Head of caudate nucleus (tissue), 42 donors: ENCODE measurements at places on chromosomes 4 and X.
A peak's percentile ranks its signal among the peaks of the same experiment; 100 is the strongest.

DNA sequence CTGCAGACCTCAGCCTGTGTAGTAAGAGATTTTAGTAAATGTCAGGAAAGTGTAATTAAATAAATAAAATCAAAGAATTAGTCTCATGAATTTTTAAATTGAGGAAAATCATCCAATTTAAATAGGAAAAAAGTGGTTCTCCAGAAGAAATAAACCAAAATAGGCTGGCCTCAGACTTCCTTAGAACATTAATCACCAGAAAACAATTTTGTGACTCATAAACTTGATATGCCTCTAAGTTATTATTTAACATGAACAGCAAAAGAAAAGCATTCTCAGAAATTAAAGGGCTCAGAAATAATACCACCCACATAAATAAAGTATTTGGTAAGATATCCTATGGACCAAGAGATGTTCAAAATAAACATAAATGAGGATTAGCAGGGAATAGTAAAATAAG lies 14.3 kb downstream of the FAM47B start:
- DNase-seq, result no peak

- no peak for DNase-seq
Observed at GRCh38 chr4:54517781-54518444, 139.8 kb upstream of the KIT start.

- DNase-seq, result no peak
Observed at GRCh38 chr4:142095886-142096605, 459.7 kb downstream of the IL15 start.

DNA sequence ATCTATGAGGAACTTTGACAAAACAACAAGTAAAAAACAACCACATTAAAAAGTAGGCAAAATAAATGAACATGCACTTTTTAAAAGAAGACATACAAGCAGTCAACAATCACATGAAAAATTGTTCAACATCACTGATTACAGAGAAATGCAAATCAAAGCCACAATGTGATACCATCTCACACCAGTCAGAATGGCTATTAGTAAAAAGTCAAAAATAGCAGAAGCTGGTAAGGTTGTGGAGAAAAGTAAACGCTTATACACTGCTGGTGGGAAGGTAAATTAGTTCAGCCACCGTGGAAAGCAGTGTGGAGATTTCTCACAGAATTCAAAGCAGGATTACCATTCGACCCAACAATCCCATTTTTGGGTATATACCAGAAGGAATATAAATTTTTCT lies 17.0 kb upstream of the LNX1 start:
- no peak for DNase-seq

- no peak for DNase-seq
Observed at GRCh38 chrX:47566841-47567240, 5.8 kb downstream of the ARAF start.

DNA sequence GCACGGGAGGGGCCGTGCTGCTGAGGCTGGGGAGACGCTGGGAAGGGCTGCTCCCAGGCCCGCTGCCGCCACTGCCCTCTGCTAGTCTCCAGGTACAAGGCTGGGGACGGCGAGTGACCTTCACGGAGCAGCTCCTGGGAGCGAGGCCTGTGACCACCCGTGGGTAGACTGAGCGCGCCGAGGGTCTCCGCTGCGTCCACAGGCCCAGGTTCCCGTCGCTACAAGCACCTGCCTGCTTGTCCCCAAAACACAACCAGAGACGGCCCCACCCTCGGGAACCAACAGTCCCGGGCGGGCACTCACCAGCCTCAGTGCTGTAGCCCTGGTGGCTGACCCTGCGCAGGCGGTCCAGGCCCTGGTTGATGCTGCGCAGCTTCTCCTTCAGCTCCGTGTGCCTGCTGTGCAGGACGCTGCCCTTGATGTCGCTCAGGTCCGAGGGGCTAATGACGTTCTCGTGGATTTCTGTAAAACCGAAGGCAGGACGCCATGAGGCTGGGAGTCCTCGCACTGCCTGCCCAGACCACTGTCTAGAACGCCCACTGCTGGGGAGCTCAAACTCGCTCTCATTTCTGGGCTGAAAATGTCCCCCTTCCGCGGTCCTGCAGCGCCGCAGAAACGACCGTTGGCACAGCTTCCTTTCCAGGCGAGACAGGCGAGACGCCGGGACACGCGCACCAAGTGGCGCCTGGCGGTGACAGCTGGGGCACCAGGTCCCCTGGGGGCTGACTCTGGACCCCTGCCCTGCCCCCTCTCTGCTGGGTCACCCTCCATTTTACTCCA lies 14.3 kb downstream of the LRPAP1 start:
- DNase-seq, result peak; percentile 10

GRCh38 chr4:1535926-1536578 lies 129.8 kb upstream of the NKX1-1 start:
- DNase-seq, result no peak

DNA sequence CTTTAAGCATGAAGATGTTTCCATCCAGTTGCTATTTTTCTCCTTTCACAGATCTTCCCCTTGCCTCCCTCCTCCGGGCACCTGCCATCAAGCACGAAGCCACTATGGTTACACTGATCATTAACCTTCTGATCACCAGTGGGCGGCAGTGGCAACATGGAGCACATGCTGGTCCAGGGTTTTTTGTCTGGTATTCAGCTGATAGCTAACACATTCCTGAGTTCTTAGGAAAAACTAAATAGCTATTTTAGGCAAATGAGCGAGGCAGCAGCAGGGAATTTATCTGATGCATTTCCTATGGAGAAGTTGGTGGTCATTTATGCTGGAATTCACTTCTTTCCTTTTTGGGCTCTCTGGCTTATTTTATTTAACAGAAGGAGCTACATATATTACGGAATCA lies 22.9 kb downstream of the SHISA3 start:
- DNase-seq, result no peak

DNA sequence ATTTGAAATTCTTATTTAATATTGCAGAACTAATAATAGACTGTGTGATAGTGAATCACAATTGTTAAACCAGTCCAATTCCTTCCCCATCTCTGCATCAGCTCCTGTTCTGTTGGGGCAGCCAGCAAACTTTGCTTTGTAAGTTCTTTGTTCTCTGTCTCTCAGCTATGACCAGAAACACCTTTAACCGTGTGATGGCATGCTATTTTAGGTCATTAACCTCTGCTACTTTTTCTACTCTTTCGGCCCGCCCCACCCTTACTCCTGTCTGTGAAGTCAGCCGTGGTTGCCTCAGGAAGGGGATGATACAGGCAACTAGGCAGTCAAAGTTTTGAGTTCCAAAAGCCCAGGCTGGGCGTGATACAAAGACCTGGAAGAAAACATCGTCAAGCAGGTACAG lies 51.3 kb upstream of the EGFL6 start:
- DNase-seq, result no peak

- no peak for DNase-seq
Observed at GRCh38 chrX:108223585-108223984, 132.0 kb downstream of the ATG4A start.

GRCh38 chr4:159227378-159227777 lies 124.5 kb downstream of the RAPGEF2 start:
- DNase-seq, result no peak

DNA sequence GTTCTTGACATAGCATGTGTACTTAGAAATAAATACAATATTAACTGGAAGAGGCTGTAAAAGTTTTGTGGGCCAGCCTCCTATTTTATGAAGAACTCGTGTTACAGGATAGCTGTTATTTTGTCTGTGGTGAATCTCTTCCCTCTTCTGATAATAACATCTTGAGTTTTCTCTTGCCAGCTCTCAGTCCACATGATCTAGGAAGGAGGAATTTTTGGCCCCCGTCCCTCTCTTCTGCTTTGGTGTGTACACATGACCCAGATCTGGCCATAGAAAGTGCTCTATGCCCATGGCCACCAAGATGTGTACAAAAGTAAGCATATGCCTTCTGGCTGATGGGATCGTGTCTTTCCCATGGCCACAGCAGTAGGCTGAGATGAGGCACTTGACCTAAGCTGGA lies 108.0 kb upstream of the LEF1 start:
- DNase-seq, result no peak

DNA sequence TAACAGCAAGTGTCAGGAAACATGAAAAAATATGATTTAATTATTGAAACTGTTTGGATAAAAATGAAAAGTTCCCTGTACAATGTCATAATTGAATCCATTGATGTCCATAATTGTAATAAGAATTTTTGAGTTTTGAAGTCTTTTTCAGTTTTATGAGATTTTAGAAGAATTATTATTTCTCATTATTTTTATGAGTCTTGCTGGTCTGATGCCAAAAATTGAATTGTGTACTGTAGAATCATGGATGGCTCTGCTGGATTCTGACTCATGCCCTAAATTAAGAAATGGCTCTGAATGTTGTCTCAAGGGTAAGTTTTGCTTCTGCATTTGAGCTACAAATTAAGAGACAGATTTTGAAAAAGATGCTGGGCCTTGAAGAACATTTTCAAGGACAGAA lies 132.8 kb upstream of the MAP9 start:
- no peak for DNase-seq

- DNase-seq, result no peak
Observed at GRCh38 chrX:72126048-72126415, 5.7 kb downstream of the RTL5 start.

DNA sequence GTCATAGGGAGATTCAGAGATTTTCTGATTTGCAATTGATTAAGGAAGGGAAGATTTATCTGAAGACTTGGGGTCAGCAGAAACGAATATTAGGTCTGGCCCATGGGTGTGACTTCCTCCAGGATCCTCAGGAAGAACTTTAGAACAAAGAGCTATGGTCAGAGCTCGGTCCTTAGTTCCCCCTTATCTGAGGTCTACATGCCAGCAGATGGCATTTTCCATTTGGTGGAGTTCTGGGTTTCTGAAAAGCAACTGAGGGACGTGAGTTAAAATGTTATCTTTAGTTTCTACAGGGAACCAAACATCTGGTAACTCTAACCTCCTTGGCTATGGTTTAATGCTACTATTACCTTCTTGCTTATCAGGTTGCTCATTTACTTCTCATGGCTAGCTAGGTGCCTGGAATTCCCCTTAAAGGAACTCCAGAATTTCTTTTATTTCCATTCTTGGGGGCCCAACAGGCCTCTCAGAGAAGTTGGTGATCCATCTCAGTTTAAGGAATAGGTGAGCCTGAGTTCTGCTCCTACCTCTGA lies 40.7 kb downstream of the KLF3 start:
- no peak for DNase-seq

GRCh38 chr4:4338210-4339001 lies 48.4 kb downstream of the ZBTB49 start:
- DNase-seq, result no peak

GRCh38 chr4:78297116-78297800 lies 240.1 kb downstream of the FRAS1 start:
- no peak for DNase-seq

- DNase-seq, result no peak
Observed at GRCh38 chr4:22607382-22607781, 85.4 kb upstream of the GBA3 start.

- DNase-seq, result no peak
Observed at GRCh38 chr4:132114885-132115284, 1034.2 kb upstream of the PCDH10 start.
